ENCODE measurements at places on chromosomes 5 and 9. TPM values are rescaled to one million over a fixed set of nuclear protein-coding genes. Genes with fewer than 3 reads are reported as not detected.

Gene PCDHGA6
- total RNA-seq, result 2.0 TPM

Gene INSL6
- total RNA-seq, result not detected

Gene CARD6
- 4.8 TPM for total RNA-seq

Gene FGF18
- 2.1 TPM for total RNA-seq

Gene PAIP2
- 78.5 TPM for total RNA-seq

DNA sequence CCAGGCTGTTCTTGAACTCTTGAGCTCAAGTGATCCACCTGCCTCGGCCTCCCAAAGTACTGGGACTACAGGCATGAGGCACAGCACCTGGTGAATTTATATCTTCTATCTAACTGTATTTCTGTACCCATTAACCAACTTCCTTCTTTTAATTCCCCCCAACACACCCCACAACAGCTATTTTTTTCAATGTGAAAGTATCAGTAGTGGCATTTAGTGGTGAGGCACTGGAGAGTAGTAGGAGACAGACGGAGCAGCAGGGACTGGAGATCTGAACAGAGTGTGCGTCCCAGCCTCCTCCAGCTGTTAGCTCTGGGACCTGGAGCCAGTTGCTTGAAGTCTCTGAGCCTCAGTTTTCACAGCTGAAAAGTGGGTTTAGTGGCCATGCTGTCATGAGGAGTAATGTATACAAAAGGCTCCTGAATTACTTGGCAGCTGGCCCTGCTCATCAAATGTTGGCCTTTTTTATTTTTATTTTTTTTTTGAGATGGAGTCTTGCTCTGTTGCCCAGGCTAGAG is 11.0 kb upstream of the EEIG1 start:
- no peak for ATAC-seq

DNA sequence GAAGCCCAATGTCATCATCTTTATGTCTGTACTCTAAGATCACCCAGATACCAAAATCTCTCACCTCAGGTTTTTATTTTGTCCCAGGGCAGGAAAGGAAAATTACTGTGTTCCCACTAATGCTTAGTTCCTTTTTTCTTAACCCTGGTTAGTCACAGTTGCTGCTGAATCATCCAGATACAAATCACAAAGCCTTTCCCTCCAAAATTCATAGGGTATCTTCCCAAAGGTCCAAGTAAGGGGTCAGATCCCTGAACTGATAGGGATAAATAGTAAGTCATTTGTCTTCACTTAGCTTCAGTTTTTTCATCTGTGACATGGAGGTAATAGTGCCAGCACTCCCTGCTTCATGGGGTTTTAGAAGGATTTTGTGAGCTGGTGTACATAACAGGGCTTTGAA is 2.2 kb downstream of the PLCXD3 start:
- ATAC-seq, result no peak

DNA sequence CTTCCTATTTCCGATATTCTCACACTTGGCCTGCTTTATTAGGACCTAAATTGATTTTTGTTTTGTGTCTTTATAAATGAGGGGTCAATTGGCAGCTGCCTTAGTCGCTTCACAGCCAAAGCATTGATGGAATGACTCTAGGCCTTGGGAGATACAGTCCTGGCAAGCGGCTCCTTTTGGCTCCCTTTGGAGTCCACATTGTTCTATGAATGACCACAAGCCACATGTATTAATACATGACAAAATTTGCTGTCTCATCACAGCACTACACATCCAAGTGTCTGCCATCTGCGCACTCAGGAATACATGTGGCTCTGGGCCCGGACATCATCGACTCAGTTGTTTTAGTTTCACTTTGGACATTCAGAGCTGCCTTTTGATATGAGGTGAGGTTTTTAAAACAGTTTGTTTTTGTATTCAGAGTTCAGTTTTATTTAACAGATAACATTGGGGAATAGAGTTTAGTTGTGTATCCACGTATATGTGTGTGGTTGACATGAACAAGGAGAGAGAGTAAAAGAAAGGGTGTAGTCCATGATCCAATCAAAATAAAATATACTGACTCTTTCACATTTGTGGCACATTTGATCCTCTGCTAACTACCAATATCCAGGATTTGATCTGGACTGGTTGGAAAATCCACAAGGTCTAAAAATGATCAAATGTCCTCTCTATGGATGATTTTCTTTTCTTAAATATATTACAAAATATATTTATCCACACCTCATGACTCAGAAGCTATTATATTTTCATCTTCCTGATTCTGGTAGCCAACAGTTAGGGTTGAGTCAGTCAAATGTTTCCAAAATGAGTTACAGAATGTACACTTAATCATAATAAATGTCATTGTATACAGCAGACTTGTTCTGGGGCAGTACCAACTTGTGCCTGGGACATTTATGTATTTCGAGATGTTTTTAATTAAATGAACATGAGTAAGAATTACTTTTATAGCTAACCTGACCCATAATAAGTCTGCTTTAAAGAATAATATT is 114.0 kb upstream of the MTAP start:
- ATAC-seq, result peak; percentile 34

DNA sequence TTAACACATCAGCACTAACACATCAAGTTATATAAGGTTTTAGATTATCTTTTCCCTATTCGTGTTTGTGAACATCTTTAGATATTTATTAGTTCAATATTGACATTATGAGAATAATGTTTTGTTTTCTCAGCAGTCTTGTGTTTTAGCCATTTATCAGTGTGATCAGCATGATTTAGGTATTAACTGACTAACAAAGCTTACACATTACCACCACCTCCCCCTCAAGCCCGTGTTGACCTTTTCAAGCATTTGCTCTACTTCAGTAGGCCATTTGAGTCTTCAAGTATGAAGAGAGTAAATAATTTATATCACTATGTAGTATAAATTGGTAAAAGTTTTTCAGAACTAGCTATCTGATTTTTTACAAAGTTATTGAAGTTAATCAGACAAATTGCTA is 6.9 kb downstream of the PBX3 start:
- ATAC-seq, result no peak

DNA sequence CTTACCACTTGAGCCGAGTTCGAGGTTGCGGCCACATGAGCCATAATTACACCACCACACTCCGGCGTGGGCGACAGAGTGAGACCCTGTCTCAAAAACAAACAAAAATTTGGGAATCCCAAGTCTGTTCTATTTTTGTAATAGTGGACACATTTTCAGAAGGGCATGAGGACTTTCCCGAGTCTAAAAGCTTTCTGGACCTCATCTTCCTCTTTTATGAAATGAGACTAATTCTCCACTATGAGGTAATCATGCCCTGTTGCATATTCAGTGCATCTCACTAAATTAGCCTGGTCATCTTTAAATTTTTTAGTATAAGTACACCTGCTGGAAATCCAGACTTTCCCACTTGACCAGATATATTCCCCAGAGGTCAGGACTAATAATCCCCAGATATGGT is 55.7 kb downstream of the GGTA1 start:
- ATAC-seq, result no peak

DNA sequence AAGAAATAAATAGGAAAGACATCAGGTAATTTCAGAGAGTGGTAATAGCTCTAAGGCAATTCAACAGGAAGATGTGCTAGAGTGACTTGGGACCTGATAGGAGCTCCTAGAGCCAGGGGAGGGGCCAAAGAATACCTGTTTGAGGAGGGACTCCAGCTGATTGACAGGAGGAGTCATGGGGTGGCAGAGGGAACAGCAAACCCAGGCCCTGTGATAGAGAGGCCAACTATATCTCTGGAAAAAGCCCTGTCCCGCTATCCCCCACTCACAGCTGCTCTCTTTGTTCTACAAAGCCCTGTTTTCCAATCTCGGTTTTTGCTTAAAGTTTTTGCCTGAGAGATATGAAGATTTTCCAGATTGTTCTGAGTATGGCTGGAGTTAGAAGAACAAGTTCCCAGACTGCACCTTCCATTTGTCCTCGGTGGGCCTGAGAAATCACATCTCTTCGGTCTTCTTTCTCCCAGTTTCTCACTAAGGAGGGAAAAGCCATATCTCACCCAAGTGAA is 9.0 kb upstream of the NSD1 start:
- no peak for ATAC-seq

- no peak for ATAC-seq
These were observed 132.0 kb downstream of the MLLT3 start for GRCh38 chr9:20490246-20490834.

Data from gastroesophageal sphincter (tissue), 4 donors.